Stimulated activated CD8-positive, alpha-beta memory T cell treated with anti-CD3 and anti-CD28 coated beads, Interleukin-15, amount 100 ng/mL, for 48 hours (primary cell): ENCODE measurements at places on chromosomes 16 and 17.

DNA sequence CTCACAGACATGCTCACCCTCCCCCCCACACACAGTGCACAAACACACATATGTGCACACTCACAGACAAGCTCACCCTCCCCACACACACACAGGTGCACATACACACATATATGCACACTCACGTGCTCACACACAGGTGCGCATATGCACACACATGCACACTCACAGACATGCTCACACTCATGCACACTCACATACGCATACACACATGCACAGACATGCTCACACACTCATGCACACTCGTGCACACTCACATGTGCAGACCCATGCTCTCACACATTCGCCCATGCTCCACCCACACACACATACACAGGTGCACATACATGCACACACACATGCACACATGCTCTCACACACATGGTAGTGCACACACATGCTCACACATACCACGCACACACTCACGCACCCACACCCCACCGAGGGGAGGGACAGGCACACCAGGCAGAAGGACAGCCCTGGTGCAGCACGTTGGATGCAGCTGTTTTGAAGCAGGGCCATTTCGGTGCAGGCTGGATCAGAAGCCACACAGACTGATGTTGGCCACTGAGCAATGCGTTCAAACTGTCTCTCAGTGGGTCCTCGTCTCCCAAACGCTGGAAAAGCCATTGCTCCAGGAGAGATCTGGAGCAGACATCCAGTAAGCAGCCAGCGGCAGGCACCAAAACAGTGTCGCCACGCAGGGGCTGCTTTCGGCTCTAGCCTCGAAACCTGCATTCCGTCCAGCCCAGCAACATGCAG is 86.2 kb upstream of the ZNF469 start:
- no peak for DNase-seq

DNA sequence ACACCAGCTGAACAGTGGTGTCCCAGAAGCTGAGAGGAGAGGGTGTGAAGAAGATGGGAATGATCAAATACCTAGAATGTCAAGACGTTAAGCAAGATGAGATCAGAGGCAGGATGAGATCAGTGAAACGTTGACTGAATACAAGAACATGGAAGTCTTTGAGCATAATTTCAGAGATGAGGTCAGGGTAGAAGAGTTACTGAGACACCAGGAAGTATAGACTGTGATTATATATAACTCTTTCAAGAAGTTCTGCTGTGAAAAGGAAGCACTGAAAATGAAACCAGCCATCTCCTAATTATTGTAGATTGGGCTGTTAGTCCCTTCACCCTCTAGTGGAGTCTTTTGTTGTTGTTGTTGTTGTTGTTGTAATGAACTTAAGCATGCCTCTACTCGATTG is 9.1 kb downstream of the SHCBP1 start:
- DNase-seq, result no peak

- no peak for DNase-seq
Measured at GRCh38 chr16:10678655-10679054, 16.1 kb downstream of the TEKT5 start.

DNA sequence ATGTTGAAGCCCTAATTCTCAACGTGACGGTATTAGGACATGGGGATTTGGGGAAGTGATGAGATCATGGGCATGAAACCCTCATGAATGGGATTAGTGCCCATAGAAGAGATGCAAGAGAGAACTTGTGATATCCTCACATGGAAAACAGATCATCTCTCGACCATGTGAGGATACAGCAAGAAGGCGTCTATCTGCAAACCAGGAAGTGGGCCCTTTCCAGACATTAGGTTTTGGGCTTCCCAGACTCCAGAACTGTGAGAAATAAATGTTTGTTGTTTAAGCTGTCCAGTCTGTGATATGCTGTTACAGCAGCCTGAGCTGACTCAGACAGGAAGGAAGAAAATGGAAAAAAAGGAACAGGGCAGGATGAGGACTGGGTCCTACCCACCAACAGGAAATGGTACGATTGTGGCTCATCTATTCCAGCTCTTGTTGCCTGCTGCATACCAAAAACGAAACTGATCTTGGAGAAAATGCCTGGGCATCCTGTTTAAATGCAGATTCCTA is 21.9 kb upstream of the SSTR2 start:
- no peak for DNase-seq

- DNase-seq, result no peak
Measured at GRCh38 chr17:77875881-77876509, 82.5 kb upstream of the TNRC6C start.

DNA sequence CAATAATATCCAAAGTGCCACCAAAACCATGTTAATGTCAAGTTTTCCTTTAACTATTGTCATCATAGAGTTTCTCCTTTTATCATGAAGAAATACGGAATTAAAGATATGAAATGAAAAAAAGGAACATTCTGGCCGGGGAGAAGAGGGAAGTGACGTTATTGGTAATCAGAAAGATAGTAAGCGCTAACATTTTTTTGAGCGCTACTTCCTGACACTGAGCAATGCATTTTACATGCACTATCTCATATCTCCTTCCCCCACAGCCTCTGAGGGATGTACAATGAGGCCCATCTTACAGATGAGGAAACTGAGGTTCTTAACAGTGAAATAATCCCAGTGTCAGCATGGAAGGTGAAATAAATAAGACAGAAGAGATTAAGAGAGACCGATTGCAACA is 410.9 kb downstream of the SOX9 start:
- no peak for DNase-seq

GRCh38 chr17:34769049-34769448 is 189.7 kb downstream of the TMEM132E start:
- no peak for DNase-seq

DNA sequence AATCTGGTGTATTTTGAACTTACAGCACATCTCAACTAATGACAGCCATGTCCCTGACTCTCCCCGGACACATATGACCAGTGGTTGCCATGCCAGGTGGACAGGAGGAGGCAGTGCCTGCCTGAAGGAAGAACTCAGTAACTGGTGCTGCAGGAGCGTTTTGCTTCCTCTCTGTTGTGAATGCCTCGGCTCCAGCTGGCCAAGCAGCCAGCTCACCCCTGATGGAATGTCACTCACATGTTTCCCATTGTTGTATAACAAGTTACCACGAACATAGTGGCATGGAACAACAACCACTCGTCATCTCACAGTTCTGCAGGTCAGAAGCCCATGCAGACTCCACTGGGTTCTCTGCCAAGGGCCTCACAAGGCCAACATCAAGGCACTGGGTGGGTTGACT is 20.1 kb upstream of the IRF8 start:
- DNase-seq, result no peak

DNA sequence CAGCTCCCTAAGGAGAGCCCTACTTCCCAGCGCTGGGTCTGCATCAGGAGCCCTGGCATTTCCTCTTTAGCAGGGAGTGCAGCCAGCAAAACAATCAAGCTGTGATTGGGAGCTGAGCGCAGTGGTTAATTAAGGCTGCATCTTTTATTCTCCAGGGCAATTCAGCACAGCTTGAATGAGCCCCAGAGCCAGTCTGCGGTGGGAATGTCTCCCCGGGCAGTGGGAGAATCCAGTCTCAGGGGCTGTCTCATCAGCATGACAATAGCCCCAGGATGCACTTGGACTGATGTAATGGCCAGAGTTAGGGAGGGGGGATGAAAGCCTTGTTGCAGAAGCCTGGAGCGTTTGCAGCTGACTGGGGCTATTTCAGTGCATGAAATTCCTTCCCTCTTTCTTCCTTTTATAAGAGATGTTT is 292.6 kb upstream of the SOX9 start:
- no peak for DNase-seq

- no peak for DNase-seq
Measured at GRCh38 chr16:18959031-18959505, 24.7 kb upstream of the TMC7 start.

GRCh38 chr16:10780628-10781027 is 37.0 kb downstream of the NUBP1 start:
- DNase-seq, result no peak

GRCh38 chr16:26177438-26177837 is 485.7 kb downstream of the HS3ST4 start:
- no peak for DNase-seq

- no peak for DNase-seq
Measured at GRCh38 chr17:17182598-17183136, 23.5 kb downstream of the PLD6 start.

- no peak for DNase-seq
Measured at GRCh38 chr17:48299760-48300159, 130.3 kb downstream of the SKAP1 start.

DNA sequence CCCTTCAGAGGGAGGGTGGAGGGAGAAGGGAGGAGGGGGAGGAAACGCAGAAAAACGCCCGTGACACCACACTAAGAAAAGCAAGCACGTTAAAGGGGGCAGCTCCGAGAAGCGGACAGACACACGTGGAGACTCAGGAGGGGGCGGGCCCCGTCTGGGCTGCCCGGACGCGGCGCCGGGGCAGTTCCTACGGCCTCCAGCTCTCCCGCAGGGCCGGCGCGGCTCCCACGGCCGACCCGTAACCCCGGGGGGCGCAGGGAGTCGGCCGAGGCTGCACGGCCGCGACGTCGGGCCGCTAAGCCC is 362 bp downstream of the KLHDC4 start:
- DNase-seq, result peak; percentile 44

- DNase-seq, result no peak
Measured at GRCh38 chr16:54462151-54462651, 175.6 kb upstream of the IRX3 start.
